Activated CD4-positive, alpha-beta T cell treated with anti-CD3 and anti-CD28 coated beads for 24 hours (primary cell): ENCODE measurements at places on chromosomes 12 and 14.
A peak's percentile ranks its signal among the peaks of the same experiment; 100 is the strongest.

GRCh38 chr14:39113685-39114072 is 444 bp upstream of the GEMIN2 start:
- DNase-seq: no peak

DNA sequence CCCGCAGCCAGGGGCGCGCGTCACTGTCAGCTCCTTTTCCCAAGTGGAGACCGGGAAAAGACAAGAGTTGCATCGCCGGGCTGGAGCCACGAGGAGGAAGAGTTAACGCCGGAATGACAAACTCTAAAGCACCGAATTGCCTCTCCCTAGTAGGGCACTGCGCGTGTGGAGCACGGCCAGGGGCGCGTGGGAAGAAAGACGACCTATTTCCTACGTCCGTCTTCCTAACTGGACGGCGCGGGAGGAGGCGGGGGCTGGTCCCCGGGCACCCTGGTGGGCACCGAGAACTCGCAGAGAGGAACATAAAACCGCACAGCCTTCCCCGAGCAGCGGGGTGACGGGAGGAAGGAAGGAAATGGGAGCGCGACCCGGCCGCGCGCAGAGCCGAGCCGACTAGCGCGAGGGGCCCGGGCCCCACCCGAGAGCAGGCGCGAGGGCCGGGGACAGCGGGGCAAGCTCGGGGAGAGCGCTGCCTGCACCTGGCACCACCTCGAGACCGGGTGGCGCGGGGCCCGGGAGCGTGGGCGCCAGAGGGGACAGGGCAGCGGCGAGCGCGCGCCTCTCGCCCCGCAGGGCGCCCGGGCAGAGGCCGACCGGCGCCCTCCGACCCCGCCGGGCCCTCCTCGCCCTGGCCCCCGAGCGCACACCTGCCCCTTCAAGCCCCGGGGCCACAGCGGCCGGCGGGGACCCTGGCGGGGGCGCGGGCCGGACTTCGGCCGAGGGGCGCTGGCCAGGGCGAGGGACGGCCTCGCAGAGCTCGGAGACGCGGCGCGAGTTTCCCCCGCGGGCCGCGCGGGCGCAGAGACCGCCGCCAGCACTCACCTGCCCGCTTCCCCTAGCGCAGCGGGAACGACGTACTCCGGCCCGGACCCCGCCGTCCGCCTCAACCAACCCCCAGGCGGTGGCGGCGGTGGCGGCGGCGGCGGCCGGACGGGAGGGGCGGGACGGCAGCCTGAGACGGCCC is at the start of gene SETD3:
Gene SETD3 (minus strand): TSS at position 954 of the 964 bp plus-strand sequence. CDS start 15,054 bp downstream, outside the sequence.
- peak; percentile 19 for DNase-seq

GRCh38 chr12:109130297-109131153 is 14.1 kb downstream of the ACACB start:
- no peak for DNase-seq

GRCh38 chr14:81423504-81423903 is 23.4 kb upstream of the STON2 start:
- DNase-seq: no peak

GRCh38 chr12:59084511-59085375 is 164.4 kb upstream of the LRIG3 start:
- DNase-seq: no peak

DNA sequence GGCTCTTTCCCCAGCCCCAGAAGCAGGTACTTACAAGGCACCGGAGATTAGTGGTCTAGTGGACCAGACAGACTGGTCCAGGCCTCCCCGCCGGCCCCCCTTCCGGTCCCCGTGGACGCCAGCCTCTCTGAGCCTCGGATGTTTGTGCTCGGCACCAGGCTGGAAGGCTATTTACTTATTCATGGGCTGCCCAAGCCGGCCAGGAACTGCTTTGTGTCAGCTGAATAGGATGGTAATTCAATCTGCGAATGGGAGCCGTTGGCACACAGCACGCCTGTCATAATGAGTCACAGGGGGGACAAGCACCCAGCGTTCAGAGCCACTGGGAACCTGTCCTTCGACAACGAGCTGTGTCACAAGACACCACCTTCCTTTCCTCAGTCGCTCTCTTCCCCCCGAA is 82.3 kb downstream of the RIMBP2 start:
- no peak for DNase-seq

DNA sequence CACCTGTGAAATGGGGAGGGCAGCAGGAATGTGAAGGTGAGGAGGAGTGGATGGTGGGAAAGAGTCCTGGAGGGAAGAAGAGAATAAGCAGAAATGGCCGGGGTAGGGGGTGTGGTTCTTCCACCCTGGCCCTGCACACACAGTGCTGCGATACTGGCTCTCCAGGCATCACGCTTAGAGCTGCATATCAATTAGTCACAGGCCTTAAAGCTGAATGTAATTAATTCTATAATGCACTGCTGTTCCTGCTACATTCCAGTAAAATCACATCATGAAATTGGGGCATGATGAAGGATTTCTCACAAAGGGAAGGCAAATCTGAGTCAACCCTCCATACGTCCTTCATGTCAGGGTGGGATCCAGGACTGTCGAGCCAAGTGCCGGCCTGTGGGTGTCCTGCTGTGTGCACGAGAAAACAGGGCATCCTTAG is 566.1 kb downstream of the BCL11B start:
- DNase-seq: no peak

GRCh38 chr14:29548948-29549370 is 378.7 kb downstream of the PRKD1 start:
- DNase-seq: no peak

- no peak for DNase-seq
These were observed 80.8 kb downstream of the MYRFL start for GRCh38 chr12:69905801-69906200.

DNA sequence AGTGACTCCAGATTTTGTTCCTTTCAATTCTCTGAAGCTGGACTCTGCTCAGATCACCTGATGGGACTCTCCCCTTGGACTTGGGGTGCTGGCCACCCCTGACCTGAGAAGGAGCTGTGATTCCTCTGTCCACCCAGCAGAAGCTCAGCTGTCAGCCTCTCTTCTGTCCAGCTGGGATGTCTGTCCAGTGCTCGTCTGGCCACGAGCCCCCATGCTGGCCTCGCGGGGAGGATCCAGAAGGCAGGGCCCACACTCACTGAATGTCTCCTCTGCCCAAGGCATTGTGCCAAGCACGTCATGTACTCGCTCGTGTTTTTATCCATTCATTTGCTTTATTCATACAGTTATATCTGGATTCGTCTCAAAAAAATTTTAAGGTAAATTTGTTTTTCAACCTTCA is 14.2 kb upstream of the SLC24A4 start:
- DNase-seq: no peak

GRCh38 chr14:95360828-95361227 is 41.1 kb upstream of the CLMN start:
- DNase-seq: no peak

GRCh38 chr14:82067221-82067875 is 533.7 kb upstream of the SEL1L start:
- no peak for DNase-seq

DNA sequence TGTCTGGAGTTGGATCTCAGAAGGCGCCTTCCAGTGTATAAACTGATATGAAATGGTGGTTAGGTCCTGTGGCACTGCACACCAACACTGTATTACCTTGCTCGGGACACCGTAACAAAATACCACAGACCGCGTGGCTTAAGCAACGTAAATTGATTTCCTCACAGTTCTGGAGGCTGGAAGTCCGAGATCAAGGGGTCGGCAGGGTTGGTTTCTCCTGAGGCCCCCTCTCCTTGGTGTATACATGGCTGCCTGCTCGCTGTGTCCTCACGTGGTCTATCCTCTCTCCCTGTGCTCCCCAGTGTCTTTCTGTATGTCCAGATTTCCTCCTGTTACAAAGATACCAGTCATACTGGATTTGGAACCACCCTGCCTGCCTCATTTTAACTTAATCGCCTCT is 128.4 kb downstream of the FBXL14 start:
- no peak for DNase-seq

DNA sequence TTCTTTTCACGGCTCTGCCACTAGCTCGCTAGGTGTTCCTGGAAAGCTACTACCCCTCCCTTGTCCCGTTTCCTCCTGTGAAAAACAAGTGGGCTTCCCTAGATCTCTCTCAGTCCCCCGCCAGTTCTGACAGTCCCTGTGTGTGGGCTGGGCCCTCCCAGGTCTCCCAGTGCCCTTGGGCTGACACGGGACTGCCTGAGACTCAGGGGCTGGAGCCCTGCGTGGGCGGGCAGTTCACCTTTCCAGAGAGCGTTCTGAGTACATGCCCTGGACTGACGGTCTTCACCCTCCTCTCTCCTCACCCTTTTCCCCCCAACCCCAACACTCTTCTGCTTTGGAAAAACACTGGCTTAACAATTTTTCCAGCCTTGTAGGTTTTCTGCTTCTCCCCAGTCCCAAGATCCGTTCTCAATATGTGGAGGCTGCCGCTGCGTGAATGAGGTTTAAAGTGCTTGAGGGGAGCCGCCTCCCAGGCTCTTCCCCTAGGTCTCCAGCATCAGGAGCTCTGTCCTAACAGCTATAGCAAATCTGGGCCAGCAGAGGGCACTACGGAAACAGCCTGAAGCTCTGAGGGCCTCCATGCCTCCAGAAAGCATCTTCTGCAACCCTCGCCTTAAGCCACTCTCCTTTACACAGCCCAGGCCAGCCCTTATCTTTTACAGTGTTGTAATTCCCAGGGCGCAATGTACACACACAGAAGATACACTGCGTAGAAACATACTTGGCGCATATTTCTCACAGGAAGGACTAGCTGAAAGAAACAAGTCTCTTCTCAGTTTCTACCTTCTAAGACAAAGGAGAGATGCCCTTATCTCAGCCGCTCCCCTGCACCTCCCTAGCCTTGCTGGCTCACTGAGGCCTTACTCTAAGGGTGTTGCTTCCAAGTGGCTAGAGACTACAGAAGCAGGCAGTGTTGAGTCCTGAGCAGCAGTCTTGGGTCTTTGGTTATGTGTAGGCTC is 10.4 kb upstream of the DCD start:
- DNase-seq: peak; percentile 43

GRCh38 chr14:36556811-36557433 is 25.5 kb downstream of the NKX2-8 start:
- DNase-seq: peak; percentile 24

- DNase-seq: peak; percentile 50
These were observed 32.2 kb downstream of the SUSD6 start for GRCh38 chr14:69643430-69644200.

DNA sequence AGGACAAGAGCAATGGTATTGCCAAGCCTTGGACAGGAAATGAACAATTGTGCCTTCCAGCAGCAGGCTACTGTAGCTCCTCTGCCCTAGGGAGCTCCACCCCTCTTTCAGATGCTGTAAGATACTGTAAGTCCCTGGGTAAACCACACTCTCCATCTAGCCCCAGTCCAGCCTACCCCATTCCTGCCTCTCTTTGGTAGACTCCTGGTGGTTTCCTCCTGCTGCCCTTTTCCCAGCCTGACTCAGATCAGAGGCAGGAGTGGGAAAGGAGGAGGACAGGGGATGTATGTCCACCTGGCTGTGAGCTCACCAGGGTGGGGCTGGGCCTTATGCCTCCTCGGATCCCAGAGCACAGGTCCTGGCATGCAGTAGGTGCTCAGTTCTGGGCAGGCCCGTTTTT is 174.6 kb downstream of the ESRRB start:
- DNase-seq: no peak

DNA sequence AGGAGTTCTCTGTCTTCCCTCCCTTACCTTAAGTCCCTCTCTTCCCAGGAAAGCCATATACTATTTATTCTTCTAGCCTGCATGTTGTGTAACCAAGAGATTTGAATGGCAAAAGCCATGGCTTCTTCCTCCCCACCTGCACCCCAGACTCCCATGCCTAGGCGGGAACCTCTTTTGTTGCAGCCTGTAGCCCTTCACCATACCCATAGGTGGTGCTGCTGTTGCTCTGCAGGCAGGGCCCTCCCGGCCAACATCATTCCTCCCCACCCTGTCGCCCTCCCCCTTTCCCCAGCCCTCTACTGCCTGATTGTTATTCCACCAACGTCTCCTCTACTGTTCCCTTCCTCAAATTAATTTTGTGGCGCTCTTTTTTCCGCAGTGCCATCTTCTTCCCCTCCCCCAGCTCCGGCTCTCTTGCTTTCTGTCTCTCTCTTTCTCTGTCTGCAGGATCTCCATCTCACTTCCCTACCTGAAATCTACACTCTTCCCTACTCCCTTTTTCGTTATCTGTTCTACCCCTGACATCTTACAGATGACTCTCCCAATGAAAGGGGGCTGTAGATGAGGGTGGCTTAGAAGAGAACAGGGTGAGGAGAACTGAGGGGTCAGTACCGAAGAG is 13.8 kb downstream of the NGDN start:
- no peak for DNase-seq

GRCh38 chr14:71465316-71465715 is 466.9 kb upstream of the RGS6 start:
- no peak for DNase-seq

GRCh38 chr14:89143595-89143994 is 273.4 kb downstream of the FOXN3 start:
- DNase-seq: no peak

GRCh38 chr12:125824276-125824675 is 759.0 kb downstream of the AACS start:
- no peak for DNase-seq

GRCh38 chr12:69066492-69067373 is 133.8 kb upstream of the CPM start:
- no peak for DNase-seq

DNA sequence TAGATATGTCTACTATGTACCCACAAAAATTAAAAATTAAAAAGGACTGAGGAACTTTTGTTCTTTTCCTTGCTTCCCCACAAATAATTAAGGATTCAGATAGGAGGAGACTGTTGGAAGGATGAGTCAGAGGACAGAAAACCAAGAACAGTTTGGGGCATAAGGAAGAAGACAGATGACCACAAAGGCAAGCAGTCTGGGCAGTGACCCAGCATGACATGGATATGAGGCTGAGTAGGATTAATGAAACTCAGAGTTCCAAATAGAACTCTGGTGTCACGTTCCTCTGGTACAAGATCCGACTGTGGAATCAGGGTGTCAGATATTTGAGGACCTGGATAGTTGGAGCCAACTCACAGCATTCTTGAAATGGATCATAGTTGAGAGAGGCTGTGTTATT is 89.3 kb upstream of the SLC38A4 start:
- DNase-seq: no peak

DNA sequence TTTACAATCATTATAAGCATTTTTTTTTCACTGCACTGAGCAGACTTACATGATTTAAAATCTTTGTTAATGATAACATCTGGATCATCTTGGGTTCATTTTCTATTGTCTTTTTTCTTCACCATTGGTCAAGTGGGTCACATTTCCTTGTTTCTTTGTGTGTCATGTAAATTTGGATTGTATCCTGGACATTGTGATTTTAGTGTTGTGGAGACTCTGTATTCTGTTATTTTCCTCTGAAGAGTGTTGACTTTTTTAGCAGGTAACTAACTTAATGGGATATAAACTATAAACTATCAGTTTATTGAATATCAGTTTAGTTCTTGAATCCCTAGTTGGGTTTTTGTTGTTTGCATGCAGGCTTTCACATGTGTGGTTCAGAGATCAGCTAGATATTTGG is 4.0 kb upstream of the UNC79 start:
- DNase-seq: no peak

- no peak for DNase-seq
These were observed 142.9 kb upstream of the KITLG start for GRCh38 chr12:88723219-88723618.

- DNase-seq: no peak
These were observed 3.3 kb downstream of the TMEM121 start for GRCh38 chr14:105529569-105530284.

GRCh38 chr12:52248541-52249461 is 15.8 kb downstream of the KRT7 start:
- DNase-seq: no peak
